Hepatocyte (in vitro differentiated cells): ENCODE measurements at places on chromosomes 1 and 21. TPM values are rescaled to one million over a fixed set of nuclear protein-coding genes. Genes with fewer than 3 reads are reported as not detected.

DNA sequence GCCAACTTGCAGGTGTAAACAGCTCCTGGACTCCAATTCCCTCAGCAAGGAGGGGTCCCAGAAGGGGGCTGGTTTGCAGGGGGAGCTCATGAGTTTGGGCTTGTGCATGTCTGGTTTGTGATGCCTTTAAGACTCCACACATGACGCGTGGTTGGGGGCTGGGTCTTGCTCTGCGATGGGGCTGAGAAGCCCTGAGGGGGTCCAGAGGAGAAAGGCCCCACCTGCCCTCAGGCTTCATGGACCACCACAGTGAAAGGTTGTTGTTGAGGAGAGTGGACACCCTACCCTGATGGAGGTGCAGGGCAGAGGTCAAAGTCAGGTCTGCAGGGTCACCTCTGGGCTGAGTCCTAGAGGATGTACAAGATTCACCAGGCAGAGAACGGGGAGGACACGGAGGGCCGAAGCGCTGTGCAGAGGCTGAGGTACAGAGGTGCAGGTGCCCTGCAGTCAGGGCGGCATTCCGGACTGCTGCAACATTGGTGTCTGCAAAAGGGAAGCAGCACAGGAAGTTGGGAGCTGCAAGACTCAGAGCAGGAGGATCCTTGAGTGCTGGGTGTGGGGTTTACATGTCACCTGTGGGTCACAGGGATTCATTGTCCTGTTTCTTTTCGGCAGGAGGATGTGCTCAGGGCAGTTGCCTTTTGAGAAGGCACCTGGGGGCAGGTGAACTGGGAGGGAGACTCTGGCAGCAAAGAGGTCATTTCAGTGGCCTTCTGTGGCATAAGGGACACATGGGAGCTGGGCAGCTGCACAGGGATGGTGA is 399.4 kb downstream of the PTPRU start:
- no peak for DNase-seq

GRCh38 chr1:151720554-151720953 is 768 bp upstream of the RIIAD1 start:
- DNase-seq, result no peak

- DNase-seq, result peak; percentile 85
Observed at GRCh38 chr1:223700942-223701637, 11.2 kb upstream of the CAPN2 start.

DNA sequence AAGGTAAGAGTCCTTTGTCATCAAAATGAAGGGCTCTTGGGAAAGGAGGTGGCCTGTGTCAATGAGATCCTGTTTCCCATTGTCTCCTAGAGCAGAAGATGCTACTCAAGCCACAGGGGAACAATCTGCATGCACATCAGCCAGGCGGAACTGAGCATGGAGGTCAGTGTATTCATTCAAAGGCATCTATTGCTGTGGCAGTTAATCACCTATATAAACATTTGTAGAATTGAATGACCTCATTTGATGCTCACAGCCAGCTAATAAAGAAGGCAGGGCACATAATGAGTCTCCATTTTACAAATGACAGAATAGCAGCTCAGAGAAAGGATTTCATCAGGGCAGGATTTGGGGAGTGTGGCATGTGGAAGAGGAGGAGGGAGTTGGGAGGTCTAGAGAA is 5.7 kb upstream of the FYB2 start:
- DNase-seq, result no peak

GRCh38 chr1:197302775-197303174 is 34.7 kb downstream of the CRB1 start:
- DNase-seq, result no peak

GRCh38 chr1:248924696-248925532 is 18.9 kb downstream of the PGBD2 start:
- DNase-seq, result peak; percentile 58

GRCh38 chr1:35278886-35279554 is 10.5 kb downstream of the ZMYM4 start:
- DNase-seq, result no peak

DNA sequence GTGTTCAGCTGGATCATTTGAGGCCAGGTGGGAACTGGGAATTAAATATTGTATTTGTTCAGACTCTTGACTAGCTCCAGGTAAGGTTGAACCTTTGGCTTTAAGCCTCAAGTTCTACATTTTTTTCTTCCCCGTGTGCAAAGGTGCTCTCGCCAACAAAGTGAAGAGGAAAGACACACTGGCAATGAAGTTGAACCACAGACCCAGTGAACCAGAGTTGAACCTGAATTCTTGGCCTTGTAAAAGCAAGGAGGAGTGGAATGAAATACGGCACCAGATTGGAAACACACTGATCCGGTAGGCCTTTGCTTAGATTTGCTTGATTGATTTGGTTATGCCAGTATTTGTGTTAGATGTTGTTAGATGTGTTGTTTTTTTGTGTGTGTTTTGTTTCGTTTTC is 25.5 kb upstream of the RCC1 start:
- no peak for DNase-seq

- no peak for DNase-seq
Observed at GRCh38 chr1:159933347-159933746, 8.0 kb upstream of the TAGLN2 start.

- peak; percentile 37 for DNase-seq
Observed at GRCh38 chr1:169466259-169467230, 19.2 kb downstream of the SLC19A2 start.

DNA sequence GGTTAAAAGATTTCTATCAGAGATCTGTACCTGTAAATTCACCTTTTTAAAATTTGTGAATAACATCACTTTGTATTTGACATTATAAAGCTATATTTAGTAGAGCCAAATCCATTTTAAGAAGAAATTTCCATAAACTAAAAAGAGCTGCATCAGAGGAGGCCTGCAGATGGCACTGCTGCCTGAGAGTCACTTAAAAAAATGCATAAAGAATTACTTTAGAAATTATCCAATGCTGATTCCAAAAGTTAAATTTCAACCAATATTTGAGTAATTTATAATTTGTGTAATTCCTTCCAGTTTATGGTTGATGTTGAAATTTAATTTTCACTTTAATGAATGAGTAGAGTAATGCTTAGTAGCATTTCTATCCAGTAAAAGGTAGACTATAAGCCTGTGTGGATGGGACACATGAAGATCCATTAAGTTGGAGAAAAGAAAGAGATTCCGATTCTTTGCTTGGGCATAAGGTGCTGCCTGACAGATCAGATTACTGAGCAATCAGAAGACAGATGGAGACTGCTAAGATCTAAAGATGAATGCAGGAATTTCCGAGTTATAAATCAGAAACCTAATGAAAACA is 20.7 kb upstream of the RPE65 start:
- peak; percentile 36 for DNase-seq

- no peak for DNase-seq
Observed at GRCh38 chr1:45395051-45395450, 54.8 kb upstream of the MUTYH start.

DNA sequence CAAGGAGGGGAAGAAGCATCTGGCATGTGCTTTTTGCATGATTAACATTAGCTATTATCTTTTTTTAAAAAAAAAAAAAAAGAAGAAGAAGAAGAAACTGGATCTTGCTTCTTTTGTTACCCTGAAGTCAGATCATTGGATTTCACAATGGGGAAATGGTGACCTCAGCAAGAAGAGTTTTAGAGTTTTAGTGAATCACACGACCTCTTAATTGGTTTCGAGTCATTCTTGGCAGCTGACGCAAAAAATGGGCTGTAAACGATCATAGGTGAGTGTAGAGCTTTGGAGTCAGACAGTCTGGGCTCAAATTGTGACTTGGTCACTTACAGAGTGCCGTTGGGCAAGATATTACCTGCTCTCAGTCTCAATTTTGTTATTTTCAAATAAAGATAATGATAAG is 33.3 kb upstream of the PGBD5 start:
- DNase-seq, result peak; percentile 12

GRCh38 chr1:175857756-175858155 is 114.4 kb upstream of the TNR start:
- no peak for DNase-seq

DNA sequence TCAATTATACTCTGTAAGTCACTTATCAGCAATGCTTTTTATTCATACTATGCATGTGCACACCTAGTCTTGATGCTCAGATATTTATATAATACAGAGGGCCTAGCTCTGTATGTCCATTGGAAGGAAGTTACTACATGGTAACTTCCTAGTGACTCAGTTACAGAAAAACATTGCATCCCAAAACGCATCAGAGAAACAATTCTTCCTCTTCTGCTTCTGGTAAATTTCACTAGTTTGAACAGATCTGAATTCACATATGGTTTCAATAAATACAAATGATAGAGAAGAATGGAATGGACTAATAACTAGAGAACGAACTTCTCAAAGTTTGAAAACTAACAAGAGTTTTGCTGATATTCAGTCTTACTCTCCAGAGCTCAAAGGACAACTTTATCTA is 811.3 kb upstream of the ADGRL2 start:
- no peak for DNase-seq

- peak; percentile 12 for DNase-seq
Observed at GRCh38 chr1:183753464-183753891, 51.4 kb upstream of the RGL1 start.

DNA sequence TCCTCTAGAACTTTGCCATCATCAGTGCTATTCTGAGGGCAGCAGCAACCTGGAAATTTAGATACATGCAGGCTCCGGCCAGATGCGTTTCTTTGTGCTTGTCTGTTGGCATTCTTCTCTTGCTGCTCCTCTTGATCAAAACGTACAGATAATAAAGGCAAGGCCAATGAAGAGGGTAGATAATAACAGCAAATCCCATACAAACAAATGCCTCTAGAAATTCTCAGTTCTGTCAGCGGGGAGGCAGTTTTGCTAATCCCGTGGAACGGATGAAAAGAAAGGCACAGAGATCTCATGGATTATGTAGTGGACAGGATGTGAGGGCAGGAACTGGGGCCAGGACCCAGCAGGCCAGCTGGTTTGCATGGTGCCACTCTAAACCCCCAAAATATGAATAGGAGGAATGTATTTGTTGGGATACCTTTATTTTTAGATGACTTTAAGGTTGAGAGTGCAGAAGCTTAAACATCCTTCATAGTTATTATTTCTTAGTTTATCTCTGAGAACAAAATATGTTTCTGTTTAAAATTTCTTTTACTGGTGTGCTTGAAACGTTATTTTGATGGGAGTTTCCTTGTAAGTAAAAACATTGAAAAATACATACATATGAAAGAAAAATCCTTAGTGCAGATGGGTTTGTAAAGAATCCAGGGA is 1.5 kb downstream of the ITSN1 start:
- peak; percentile 26 for DNase-seq

- no peak for DNase-seq
Observed at GRCh38 chr21:35145626-35146233, 96.6 kb upstream of the RUNX1 start.

DNA sequence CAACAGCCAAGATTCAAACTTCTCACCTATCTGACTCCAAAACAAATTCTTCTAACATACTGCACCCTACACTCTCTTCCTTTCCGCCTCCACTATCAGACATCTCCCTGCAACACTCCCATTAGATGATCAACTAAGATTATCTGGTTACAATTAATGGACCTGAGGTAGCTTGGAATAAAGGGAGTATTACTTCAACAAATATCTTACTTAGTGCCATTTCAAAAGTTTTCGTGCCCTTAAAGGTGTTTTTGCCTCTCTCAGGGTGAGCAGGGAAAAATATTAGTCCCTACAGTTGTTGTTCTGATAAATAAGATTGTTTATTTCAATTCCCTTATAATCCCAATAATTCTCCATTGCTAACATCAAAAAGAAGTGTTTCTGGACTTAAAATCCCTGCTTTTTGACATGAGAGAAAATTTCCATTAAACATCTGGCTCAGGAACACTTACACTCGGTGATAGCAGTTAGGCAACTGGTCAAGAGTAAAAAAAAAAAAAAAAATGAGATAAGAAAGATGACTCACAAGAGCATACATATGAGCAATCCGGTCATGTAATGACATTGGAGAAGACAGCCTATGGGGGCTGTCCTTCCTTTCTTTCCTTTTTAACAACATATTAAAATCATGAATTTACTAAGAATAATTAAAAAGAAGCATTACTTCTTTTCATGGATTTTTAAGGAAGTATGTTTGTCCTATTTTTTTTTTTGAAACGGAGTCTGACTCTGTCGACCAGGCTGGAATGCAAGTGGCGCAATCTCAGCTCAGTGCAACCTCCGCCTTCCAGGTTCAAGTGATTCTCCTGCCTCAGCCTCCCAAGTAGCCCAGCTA is 7.6 kb downstream of the RSBN1 start:
- DNase-seq, result peak; percentile 60

GRCh38 chr1:179707406-179707805 is 35.7 kb upstream of the FAM163A start:
- no peak for DNase-seq

DNA sequence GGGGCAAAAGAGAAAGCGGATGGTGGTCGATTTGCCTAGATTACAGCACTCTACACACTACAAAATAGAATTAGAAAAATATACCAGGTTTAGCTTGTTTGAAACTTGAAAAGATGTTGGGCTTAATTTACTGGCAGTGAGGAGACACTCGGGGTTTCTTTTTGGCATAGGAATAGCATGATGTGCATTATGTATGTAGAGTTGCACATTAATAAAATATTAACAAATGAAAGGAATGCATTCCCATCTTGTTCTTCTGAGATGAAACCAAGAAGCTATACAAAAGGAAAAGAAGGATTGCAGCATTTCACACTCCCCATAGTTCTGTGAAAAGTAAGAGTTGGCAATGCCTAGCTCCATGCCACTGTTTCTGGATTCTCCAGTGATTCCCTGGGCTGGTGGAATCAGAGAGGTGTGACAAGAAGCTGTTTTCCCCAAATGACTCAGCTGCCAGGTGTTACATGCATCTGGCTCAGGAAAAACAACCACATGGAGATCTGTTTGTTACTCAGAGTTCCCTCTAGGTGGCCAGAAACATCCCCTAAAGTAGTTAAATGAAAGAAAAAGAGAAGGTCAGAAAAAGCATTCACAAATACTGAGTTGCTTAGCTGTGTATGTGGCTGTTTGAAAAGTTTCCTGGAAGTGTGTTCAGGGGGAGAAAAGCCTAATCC is 115.6 kb downstream of the UCK2 start:
- DNase-seq, result no peak

DNA sequence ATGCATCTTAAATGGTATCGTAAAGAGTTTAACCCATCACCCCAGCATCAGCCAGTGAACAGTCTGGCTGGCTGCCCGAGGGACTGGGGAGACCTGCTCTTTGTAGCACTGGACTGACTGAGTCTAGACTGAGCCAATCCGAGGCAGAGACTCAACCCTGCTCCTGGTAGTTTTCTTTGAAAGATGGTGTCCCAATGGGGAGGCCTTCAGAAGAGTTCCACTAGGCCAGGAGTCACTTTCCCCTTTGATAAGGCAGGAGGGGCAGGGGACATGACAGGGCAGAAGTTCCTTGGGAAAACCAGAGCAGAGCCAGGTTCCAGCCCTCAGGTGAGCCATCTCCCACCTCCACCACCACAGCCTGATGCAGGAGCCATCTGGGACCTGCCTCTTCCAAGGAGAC is 203.5 kb downstream of the CAMTA1 start:
- no peak for DNase-seq

- no peak for DNase-seq
Observed at GRCh38 chr1:75954586-75954985, 22.4 kb upstream of the ASB17 start.

TCHHL1 gene
- total RNA-seq, result not detected in 2 replicates

LRRC71 gene
- not detected in 2 replicates for total RNA-seq

HPCAL4 gene
- total RNA-seq, result 14.2 and 15.8 TPM in 2 replicates

FCER1G gene
- total RNA-seq, result 1.1 and 4.3 TPM in 2 replicates

NBPF20 gene
- 3.4 and 4.0 TPM in 2 replicates for total RNA-seq

CD164L2 gene
- total RNA-seq, result not detected in 2 replicates

CFAP107 gene
- total RNA-seq, result not detected in 2 replicates

UMODL1 gene
- 0.16 and 0.47 TPM in 2 replicates for total RNA-seq

GJA5 gene
- 6.0 and 12.4 TPM in 2 replicates for total RNA-seq

SDC3 gene
- total RNA-seq, result 28.6 and 33.5 TPM in 2 replicates

CDK11B gene
- 7.5 and 10.1 TPM in 2 replicates for total RNA-seq

ANKRD65 gene
- total RNA-seq, result 2.1 and 6.5 TPM in 2 replicates
